ENCODE measurements at places on chromosomes 4 and X.
A peak's percentile ranks its signal among the peaks of the same experiment; 100 is the strongest.

- DNase-seq = no peak
Measured at GRCh38 chrX:155231163-155231562, 14.9 kb downstream of the VBP1 start.

DNA sequence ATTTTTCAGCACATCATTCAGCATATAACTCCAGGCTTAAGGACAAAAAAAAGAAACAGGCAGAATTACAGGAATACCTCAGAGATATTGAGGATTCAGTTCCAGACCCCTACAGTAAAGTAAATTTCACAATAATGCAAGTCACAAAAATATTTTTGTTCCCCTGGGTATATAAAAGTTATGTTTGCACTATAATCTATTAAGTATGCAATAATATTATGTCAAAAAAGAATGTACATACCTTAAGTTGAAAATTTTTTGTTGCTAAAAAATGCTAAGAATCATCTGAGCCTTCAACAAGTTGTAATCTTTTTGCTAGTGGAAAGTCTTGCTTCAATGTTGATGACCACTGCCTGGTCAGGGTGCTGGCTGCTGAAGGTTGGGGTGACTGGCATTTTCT lies 2532.5 kb downstream of the ARAP2 start:
- no peak for DNase-seq

DNA sequence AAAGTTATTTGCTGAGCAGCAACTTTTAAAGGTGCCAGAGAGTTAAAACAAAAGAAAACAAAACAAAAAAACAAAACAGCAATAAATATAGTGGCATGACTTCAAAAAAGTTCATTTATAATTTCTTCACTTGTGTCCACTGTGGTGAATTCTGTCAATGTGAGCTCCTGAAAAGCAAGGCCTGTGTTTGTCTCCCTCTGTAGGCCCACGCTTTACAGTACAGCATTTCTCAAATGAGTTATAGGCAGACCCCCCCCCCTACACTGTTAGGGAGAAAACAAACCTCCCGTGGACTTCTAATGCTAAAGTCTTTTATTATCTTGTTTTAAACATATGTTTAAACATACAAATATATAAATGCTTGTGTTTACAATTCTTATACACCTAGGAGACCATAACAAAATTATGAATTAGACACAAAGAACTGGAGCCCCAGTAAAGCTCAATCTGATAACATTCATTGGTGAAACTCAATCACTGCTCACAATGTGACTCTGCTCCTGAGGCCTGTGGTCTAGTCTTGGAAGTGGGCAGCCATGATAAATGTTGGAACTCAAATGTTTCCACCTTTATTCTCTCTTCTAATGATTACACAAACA lies 47.0 kb upstream of the SCOC start:
- no peak for DNase-seq

- DNase-seq = no peak
Measured at GRCh38 chr4:98514741-98515469, 143.5 kb downstream of the TSPAN5 start.

DNA sequence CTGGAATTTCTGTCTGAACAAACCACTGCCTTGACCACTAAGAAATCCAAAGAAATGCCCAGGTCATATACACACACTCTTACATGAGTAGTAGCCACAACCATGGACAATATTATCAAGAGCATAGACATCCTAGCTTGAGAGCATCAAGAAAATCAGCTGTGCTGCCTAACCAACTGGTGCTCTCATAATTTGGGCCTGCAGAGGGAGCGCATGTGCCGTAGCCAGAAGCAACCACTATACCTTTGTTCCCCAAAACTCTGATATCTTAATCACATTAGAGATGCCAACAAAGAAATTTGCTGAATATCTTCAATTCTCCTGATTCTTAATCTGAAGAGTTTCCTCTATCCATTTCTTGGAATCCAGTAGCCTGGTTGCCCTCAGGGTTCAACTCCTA lies 163.6 kb downstream of the ZNF674 start:
- DNase-seq = peak; percentile 34
